ENCODE measurements at places on chromosomes 1 and 21. TPM values are rescaled to one million over a fixed set of nuclear protein-coding genes. Genes with fewer than 3 reads are reported as not detected.

DNA sequence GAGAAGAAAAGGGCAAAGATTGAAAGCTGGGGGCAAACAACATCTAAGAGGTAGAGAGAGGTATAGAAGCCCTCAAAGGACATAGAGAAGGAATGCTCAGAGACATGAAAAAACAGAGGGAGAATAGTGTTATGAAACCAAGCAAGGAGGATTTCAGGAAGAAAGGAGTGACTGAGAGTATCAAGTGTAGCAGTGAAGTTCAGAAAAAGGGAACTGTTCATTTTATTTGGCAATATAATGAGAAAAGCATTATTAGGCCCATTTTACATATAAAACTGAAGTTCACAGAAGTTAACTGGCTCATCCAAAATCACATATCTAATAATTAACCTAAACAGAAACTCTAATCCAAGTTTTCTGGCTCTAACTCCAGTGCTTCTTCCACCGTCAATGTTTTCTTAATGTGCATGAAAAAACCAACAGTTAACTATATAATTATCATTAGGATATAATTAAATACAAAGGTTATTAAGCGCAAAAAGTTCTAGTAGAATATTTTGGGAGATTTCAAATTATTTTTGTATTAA, 17.7 kb downstream of the NEXN start:
- no peak for DNase-seq

- DNase-seq: no peak
Measured at GRCh38 chr1:24951810-24952412, 21.8 kb upstream of the RUNX3 start.

GRCh38 chr1:30332116-30333094, 391.0 kb downstream of the MATN1 start:
- DNase-seq: no peak

DNA sequence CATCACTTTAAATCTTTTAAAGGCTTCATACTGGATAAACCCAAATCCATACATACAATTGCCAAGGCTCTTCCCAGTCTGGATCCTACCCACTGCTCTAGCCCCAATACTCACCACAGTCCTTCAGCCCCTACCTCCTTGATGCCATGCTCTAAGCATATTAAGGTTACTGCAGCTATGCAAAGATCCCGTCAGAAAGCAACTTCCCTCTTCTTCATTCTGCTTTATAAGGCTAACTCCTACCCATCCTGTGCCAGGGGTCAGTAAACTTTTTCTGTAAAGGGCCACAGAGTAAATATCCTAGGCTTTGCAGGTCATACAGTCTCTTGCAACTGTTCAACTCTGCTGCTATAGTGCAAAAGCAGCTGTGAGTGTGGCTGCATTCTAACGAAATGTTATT, 34.3 kb upstream of the MTF1 start:
- DNase-seq: no peak

The TEDDM1 gene
- 0.11 TPM for polyA plus RNA-seq

The HES5 gene
- 0.28 TPM for polyA plus RNA-seq

Data from right renal cortex interstitium (tissue), 3 donors.